ENCODE measurements at places on chromosomes 11 and 22.

DNA sequence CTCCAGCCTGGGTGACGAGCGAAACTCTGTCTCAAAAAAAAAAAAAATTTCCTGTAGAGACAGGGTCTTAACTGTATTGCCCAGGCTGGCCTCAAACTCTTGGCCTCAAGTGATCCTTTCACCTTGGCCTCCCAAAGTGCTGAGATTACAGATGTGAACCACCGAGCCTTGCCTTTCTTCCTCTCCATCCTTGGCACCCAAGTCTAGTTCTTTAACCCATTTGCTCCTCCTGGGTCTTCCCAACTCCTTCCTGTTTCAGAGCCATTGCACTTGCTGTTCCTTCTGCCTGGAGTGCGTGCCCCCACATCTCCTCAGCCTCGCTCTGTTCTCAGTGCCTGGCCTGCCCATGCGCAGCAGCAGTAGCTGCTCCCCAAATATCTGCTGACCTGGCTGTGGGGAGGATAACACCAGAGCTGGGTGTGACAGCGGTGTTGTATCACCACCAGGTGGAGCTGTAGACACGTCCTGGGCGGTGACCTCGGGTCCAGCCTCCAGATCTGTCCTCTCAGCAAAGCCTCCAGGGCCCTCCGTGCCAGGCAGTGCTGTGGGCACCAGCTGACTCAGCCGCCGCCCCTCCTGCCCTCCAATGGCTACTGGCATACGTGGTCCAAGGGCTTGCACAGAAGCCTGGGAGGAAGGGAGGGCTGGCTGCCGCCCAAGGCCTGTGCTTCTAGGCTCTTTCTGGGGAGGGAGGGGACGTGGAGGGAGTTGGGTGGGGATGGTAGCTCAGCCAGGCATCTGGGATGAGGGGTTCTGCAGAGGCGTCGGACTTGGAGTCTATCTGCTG, 22.0 kb downstream of the TEF start:
- peak; percentile 91 for DNase-seq

GRCh38 chr11:10496296-10496936, 41.4 kb downstream of the AMPD3 start:
- DNase-seq, result no peak

GRCh38 chr11:76838678-76839068, 22.0 kb upstream of the ACER3 start:
- DNase-seq, result no peak

DNA sequence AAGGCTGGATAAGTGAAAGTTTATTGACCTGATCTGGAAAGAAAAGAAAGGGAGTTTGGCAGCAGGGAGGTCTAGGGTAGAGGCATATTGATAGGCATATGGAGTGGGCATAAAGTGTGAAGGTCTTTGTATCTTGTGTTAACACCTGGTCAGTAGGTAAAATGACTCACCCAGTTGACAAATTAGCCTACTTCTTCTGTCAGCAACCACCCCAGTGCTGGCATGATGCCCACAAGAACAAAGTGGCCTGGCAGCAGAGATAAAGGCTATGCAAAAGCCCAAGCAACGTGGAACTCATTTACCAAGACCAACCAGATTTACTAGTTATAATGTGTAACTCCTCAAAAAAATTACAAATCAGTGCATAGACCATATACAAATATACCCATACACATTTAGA, 4.9 kb downstream of the OR10A3 start:
- no peak for DNase-seq

DNA sequence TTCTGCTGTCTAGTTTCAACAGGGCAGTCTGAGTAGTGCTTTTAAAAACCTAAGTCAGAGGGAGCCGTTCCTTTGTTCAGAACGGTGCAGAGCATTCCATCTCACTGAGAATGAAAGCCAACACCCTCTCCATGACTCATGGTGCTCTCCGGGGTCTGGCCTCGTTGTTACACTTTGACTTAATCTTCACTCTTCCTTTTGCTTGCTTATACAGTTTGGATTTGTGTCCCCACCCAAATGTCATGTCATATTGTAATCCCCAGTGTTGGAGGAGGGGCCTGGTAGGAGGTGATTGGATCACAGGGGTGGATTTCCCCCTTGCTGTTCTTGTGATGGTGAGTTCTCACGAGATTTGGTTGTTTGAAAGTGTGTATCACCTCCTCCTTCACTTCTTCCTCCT, 292.2 kb downstream of the ST3GAL4 start:
- no peak for DNase-seq

DNA sequence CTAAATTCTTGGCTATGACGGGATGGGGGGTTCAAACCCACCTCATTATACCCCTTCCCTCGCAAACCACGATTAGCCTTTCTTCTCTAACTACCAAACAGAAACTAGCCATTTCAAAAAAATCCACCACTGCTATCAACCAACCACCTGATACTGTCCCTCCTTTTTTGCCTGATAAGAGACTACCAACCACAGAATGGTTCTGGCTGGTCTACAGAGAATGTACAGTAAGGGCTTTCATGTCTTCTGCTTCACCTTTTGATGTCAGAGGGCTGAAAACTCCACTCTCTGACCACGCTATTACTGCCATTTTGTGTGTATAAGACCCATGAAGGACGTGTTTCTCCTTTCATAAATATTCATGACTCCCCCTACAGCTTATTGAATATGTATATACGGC, 19.1 kb downstream of the RIC3 start:
- DNase-seq, result no peak

DNA sequence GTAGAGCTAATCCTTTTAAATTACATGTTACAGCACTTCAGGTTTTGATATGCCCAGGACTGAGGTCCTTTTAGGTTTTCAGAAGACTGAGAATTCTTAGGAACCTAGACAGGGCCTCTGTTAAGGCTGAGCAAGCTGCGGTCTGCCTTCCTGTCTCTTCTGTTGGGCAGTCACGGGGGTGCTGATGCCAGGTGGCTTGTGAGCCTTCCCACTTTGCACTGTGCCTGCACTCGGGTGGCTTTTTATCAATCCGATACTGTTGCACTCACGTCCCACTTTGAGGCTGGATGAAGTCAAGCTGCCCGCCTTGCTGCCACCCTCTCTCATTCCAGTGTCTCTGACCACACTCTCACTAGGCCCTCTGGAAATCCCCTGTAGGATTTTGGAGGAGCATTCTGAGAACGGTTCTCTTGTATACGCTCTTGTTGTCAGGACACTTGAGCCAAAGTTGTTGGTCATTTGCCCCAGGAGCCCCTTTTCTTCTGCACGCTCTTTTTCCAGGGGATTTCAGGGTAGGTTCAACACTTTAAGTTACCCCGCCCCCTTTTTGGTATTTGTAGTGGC, 141.8 kb downstream of the TEAD1 start:
- DNase-seq, result no peak

DNA sequence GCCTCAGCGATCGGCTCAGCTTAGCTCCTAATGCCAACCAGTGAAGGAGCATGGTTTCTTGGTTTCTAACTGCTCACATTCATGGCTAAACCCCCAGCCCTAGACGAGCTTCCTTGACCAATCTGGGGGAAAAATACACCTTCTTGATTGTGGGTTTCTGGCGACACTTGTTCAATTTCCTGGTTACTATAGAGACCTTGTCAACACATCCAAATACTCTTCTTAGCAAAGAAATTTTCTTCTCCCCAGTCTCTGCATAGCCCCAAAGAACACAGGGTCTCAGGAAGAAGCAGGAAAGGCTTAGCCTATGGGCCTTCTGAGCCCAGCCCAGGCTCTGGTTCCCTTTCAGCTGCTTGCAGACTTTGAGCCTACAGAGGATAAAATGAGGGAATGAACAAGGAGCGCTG, 88.5 kb upstream of the SYT13 start:
- DNase-seq, result no peak

- peak; percentile 57 for DNase-seq
These were observed 7.0 kb downstream of the MAP3K11 start for GRCh38 chr11:65606876-65607613.

GRCh38 chr22:40416636-40417035, 46.2 kb downstream of the SGSM3 start:
- no peak for DNase-seq

- no peak for DNase-seq
These were observed 32.0 kb downstream of the GUCY1A2 start for GRCh38 chr11:106986261-106986660.

- no peak for DNase-seq
These were observed 951.9 kb upstream of the CHORDC1 start for GRCh38 chr11:91174734-91175133.

DNA sequence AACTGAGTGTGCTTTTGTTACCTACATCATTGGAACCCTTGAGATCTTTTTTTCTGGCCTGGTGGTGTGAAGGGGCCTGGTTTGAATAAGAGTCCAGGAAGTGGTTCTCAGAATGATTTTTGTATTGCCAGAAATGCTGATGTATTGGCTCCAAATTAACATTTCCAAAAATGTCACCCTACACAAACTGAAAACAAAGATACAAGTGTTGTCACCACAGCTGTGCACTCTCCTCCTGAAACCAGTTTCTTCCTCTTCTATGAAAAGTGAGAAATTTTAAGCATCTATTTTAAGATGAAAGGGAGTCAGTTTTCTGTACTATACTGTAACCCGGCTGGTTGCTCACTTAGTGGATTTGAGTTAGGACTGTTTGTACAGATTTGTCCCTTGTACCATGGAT, 218.8 kb downstream of the PGR start:
- DNase-seq, result no peak

DNA sequence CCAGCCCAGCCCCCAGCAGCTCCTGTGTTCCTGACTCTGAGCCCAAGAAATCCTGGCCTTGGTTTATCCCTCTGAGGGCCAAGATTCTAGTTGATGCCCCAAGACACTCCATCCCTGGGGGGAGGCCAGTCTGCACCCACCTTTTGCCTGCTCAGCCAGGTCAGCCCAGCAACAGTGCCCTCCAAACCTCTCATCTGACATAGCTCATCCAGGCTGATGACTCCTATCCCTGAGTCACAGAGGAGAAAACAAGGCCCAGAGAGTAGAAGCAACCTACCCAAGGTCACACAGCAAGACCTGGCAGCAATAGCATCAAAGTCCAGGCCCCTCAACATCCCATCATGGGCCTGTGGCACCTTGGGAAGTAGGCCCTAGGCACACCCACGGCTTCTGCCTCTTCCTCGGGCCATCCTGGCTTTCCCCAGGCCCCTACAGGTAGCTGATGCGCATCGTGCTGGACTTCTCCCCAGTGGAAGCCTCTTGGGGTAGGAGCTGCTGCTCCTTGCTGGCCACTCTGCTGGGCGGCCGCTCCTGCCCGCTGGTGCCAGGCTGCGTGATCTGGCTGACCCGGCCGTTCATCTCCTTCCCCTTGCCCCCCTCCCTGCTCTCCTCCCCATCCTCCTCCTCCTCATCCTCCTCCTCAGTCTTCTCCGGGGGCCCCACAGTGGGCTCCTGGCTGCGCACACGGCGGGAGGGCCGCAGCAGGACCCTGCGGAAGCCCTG, 6.0 kb downstream of the SSTR3 start:
- no peak for DNase-seq

- no peak for DNase-seq
These were observed 3.6 kb downstream of the TCIRG1 start for GRCh38 chr11:68042219-68043028.

GRCh38 chr22:45680932-45681700, 9.5 kb downstream of the ATXN10 start:
- DNase-seq, result no peak

GRCh38 chr22:22674467-22674866, 30.1 kb downstream of the GGTLC2 start:
- DNase-seq, result no peak

- DNase-seq, result no peak
These were observed 2093.5 kb downstream of the LRRC4C start for GRCh38 chr11:39365809-39366436.

DNA sequence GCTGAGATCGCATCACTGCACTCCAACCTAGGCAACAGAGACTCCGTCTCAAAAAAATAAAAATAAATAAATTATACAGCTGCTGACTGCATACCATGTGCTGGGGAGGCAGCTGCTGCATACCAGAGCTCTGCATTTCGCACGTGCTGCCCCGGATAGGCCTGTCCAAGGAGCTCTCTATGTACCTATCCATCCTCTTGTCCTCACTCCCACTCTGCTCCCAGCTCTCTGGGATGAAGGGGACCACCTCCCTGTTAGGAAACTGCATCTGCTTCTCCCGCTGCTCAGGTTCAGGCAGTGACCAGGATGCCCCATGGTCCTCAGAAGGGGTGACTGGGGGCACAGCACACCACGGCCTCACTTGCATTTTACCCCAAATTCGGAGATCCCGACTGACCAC, 302.3 kb downstream of the BRD1 start:
- DNase-seq, result no peak

Data from activated CD4-positive, alpha-beta T cell treated with anti-CD3 and anti-CD28 coated beads for 48 hours (primary cell).